ENCODE measurements at places on chromosomes 4 and X.

DNA sequence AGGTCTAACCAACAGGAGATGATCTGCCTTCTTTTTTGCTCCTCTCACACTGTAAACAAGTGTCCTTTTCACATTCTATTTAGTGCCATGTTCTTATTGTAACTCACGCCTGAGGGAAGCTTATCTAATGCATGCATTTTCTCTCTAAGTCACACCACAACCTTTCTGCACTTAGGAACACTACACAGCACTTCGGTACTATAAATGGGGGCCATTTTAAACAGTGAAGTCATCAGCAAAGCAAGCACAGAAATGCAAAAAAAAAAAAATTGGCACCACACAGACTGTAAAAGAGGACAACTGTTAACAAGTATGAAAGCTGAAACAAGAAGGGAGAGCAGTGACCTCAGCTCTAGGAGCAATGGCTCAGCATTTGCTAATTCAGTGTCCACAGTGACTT is 45.2 kb downstream of the PRSS12 start:
- no peak for DNase-seq

DNA sequence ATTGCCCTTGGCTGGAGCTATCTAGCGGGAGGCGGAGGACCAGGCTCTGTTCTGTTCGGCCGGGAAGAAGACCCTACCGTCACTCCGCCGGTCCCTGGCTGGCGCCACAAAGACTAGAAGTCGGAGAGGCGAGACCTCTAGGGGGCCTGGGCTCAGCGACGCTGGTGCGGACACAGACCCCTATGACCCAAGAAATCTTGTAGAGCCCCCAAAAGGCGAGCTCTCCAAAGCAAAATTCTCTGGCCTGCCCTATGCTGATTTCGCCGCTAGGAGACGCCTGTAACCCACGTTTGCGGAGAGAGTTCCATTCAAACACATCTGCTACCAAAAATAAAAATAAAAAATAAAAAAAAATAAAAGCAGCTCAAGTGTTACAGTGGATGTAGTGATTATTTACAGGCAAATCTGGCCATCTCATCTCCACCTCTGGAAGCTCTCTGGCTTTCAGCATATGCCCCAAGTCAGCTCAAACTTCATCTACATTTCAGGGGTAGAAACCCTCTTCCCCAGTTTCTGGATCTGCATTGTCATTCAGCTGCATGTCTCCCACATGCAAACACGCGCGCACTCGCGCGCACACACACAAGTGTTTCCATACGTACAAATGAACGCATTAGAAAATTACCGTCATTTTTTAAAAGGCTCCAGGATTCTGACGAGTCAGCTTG is 2.4 kb upstream of the PCDH10 start:
- no peak for DNase-seq

- no peak for DNase-seq
These were observed 45.3 kb downstream of the DDX60L start for GRCh38 chr4:168434993-168435392.

DNA sequence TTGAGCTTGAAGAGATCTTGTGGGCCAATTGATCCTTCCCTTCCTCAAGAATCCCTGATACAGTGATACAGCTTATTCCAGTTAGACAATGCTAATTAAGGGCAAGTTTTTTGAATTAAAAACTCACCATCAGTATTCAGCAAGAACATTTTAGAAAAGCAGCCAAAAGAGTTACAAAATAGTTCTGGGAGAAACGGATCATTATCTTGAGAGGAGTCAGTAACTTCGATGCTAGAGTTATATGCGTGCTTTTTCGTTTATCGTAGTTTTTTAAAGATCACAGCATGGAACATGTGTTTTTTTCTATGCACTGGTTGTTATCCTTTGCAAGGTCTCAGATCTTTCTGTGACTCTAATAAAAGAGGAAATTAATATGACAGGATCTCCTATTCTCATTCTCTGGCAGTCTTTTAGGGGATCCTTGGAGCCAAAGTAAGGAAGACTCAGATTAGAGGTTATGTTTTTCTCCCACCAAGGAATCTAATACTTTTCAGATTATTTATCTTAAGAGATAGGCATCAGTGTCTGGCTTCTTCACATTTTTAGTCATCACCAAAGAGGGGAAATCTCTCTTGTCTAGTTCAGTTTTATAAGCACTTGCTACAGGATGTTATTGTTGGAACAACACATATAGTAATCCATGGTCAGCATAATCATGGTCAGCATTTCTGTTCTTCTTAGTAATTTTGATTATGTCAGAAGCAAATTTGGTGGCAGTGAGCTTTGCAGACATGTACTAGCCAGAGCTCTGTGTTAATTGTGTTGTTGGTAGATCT is 109.7 kb downstream of the PDLIM5 start:
- DNase-seq = no peak

DNA sequence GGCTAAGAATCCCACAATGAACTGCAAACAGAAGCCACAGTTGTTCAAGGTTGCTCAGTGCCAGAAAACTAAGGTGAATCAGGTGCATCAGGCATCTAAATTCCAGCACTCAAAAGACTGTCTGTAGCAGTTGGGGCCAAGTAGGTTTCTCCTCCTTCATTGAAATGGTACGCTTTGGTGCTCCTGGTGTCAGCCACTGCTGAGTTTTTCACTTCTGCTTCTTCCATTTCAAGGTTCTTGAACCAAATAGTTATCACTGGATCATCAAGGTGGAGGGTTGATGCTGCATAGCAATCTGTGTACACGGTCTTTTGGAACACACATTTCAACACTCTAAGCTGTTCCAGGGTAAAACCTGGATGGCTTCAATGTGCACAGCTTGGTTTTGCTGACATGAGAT is 74.4 kb downstream of the TMA16 start:
- no peak for DNase-seq

GRCh38 chr4:86586626-86587380 is 7.3 kb upstream of the PTPN13 start:
- DNase-seq = no peak

DNA sequence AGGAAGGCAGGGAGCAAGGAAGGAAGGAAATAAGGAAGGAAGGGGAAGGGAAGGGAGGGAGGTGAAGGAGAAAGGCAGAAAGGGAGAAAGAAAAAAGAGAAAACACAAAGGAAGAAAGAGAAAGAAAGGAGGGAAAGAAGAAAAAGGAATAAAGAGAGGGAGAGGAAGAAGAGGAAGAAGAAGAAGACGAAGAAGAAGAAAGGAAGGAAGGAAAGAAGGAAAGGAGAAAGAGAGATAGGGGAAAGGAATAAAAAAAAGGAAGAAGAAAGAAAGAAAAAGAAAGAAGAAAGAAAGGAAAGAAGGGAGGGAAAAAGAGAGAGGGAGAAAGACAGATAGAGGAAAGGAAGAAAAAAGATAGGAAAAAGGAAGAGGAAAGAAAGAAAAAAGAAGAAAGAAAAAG is 128.0 kb downstream of the MXRA5 start:
- no peak for DNase-seq

DNA sequence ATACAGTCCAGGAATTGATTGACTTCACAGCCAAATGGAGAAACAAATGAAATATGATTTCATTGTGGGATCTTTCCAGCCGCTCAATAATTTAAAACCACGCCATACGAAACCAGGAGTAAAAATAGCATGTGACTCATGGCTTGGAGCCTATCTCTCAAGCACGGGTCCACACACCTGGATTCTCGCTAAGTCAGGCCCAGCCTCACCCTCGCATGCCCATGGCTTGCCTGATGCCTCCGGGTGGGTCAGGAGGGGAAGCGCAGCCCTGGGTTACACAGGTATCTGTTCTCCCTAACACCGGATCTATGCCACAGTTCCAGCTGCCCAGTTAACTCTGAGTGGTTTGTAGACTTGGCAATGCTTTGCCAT is 5.6 kb upstream of the ABLIM2 start:
- DNase-seq = no peak

GRCh38 chrX:621705-622503 is 8.7 kb upstream of the SHOX start:
- no peak for DNase-seq

DNA sequence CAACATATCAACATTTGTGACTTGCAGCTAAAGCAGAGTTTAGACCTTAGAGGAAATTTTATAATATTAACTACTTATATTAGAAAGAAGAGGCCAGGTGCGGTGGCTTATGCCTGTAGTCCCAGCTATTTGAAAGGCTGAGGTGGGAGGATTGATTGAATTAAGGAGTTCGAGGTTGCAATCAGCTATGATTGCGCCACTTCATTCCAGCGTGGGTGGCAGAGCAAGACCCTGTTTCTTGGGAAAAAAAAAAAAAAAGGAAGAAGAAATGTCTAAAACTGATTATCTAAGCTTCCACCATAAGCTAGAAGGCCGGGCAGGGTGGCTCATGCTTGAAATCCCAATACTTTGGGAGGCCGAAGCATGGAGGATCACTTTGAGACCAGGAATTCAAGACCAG is 42.0 kb upstream of the USP9X start:
- no peak for DNase-seq

GRCh38 chrX:134457708-134458107 is 2.3 kb upstream of the HPRT1 start:
- no peak for DNase-seq

DNA sequence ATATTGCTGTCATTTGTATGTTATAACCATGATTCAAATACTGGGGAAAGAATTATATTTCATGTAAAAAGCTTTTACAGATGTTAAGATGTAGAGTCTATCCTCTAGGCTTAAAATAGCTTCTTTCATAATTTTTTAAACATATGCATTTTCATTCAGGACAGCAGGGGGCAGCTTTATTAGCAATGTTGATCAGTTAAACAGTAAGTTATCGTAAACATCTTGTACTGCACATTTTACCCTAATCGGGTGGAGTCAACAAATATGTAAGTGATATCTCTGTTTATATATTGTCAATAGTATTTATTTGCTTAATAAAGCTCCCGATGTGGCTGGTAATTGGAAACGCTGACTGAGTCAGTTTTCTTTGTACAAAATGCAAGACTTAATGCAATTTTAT is 142.5 kb upstream of the MED14 start:
- no peak for DNase-seq

- no peak for DNase-seq
These were observed 52.5 kb downstream of the BANK1 start for GRCh38 chr4:101843054-101843453.

GRCh38 chr4:146105464-146105863 is 70.1 kb upstream of the LSM6 start:
- no peak for DNase-seq

GRCh38 chrX:153520287-153520917 is 3.0 kb downstream of the ATP2B3 start:
- no peak for DNase-seq

DNA sequence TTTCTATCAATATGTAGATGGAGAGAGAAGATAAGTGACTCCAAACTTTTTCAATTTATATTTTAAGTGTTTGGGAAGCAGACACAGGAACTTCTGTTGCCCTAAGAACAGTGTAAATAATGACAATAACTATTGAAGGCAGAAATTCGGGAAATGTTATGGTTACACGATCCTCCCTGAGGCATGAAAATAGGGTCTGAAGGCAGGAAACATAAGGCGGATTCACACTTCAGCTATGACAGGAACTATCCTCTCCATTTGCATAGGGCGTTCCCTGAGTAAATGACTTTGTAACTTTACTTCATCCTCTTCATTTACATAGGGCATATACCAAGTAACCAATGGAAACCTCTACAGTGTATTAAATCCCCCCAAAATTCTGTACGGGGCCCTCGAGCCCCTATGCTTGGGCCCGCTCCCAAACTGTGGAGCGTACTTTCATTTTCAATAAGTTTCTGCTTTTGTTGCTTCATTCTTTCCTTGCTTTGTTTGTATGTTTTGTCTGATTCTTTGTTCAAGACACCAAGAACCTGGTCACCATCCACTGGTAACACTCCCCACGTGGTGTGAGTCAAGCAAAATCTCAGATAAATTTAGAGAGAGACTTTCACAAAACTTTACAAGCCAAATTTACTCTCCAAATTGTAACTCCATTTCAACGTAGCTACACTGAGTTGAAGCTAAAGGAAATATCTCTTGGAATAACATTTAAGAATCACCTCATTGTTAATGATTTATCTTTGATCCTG is 2504.3 kb downstream of the ARAP2 start:
- no peak for DNase-seq

GRCh38 chr4:113148925-113149324 is 99.5 kb downstream of the ANK2 start:
- no peak for DNase-seq

DNA sequence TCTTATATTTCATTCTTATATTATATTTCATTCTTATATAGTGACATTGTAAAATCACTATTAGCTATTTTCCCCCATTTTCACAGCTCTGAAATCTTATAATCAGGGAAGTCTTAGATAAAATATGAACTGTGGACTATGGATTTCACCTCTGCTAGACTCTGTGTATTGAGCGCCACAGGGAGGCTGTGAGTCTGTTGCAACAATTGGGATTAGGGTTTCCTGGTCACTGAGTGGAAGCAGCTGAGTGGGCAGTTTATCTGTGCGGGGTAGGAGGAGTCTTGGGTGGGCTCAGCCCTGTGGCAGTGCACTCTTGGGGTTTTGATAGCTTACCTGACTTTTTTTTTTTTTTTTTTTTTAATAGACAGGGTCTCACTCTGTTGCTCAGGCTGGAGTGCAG is 249.5 kb downstream of the PTTG2 start:
- DNase-seq = no peak

DNA sequence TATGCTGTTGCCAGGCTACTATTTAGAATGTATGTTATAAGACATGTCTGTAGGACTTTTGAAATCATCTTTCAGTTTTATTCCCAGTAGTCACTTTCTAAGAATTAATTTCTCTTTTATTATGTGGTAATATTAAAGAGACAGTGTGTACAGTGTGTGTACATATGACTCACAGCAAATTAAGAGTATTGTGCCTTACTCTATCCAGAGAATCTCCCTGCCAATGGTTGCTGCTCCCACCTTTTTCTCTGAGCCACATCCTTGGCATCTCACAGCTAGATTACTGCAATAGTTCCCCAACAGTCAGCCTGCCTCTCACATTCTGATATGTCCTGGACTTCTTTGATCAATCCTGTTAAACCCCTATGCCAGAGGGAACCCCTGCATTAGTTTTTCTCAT is 114.5 kb downstream of the ANXA5 start:
- no peak for DNase-seq

DNA sequence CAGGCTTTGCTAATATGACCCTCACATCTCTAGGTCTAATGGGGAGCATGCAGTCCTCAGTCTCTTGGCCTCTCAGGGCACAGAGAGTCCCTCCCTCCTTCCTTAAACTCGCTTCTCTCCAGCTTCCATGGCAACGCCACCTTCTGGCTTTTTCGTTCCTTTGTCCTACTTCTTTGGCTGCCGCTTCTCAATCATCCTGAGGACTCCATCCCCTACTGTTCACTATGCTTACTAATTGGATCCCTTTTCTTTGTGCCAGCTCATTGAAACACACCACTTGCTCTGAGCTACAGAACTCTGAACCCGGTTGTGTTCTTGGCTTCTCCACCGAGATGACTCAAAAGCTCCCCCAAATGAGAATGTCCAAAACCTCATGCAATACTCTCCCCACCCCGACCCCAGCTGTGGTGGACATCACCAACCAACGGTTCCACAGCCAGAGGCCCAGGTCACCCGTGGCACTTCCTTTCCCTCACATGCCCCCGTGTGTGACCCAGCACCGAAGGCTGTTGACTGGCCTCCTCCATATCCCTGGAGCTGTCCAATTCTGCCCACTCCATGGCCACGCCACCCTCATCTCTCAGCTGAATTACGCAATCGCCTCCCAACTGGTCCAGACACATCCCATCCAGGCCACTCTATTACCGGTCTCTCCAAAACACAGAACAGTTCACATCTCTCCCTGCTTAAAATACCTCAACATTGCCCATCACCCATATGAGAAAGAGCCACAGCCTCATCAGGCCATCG is 34.7 kb downstream of the CRMP1 start:
- DNase-seq = no peak

GRCh38 chr4:121011138-121011537 is 61.2 kb downstream of the NDNF start:
- DNase-seq = no peak

- DNase-seq = no peak
These were observed 19.7 kb upstream of the BBS12 start for GRCh38 chr4:122712782-122713181.

All from GM04503 (cell line).